ENCODE measurements at places on chromosomes 4 and X.

DNA sequence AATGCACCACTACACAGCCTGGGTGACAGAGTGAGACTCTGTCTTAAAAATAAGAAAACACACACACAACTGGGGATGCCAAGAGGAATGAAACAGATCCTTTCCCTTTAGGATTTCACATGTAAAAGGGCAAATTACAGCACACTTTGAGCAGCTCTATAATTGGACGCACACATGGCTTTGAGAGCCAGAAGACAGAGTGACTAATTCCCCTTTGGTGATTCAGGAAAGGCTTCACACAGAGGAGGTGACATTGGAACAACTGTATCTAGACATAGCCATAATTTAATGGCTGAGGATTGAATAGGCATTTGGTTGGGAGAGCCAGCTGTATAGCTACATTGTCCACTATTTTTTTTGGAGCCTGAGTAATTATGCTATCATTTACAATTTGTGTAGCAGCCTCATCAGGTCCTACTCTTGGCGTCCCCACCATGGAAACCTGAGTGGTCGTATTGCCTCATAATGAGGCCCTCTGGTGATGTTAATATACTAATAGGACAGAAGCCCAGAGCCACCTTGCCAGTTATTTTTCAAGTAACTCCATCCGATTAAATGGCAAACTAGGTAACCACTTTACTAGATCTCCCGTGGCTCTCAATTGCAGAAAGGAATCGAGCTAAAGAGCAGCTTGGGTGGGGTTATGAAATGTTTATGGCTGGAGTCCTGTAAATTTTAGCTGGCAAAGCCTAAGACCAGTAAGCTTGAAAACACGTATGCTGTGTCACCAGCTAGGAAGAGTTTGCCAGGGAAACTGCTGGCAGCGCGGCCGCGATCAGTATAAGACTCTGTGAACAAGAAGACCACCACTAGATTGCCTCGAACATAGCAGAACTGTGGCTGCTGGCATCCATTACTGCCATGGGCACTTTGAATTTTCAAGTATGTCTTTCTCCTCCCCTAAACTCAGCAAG lies 8.5 kb upstream of the PPEF1 start:
- no peak for DNase-seq

DNA sequence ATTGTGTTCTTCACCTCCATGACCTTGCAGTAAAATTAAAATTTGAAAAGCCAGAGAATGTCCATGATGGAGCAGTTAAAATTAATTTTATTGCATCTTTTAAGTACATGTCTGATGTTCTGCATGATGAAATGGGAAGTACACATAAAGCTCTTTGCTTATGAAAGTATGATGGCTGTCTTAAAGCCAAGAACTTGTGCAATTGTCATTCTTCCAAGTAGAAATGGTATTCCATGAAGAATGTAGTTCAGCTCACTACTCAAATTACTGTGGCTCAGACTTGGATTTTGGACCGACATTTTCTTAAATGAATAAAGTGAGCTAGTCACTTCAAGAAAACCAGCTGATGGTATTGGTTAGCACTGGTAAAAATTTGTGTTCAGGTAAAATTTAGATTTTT lies 161.7 kb upstream of the CXCL13 start:
- no peak for DNase-seq

- no peak for DNase-seq
Measured at GRCh38 chr4:133801883-133802282, 399.7 kb downstream of the PABPC4L start.

GRCh38 chr4:41655177-41655576 lies 93.3 kb downstream of the PHOX2B start:
- DNase-seq = peak; percentile 51

DNA sequence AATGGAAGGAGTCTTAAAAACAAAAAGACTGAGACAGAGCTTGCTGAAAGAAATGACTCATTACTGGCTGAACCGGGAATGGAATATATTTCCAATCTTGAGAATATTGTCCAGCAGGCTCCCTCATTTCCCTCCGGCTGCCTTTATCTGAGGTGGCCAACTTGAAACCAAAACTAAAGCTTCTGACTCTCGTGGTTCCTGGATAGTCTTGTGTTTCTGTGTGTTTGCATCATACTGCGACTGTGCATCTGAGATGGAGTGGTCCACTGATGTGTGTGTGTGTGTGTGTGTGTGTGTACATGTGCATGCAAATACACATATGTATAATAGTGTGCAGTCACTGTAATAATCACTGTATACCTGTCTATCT lies 145.6 kb upstream of the SCML1 start:
- DNase-seq = peak; percentile 71

DNA sequence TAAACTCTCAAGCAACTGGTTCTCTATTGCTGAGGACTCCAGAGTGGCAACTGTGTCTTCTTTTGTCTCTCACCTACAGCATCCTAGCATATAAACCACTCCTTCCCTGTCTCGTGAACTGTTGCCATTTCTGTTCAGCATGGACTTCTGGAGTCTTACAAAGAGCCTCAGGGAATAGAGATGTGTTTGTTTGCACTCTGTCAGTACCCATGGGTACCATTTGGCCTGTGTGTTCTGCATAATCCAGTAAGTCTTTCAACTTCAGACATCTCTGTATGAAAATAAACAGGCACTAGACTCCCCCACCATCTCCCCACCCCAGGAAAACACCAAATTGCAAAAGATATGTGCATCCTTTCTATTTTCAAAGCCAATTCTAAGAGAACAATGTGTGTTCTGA lies 1351.6 kb upstream of the PABPC4L start:
- DNase-seq = no peak

DNA sequence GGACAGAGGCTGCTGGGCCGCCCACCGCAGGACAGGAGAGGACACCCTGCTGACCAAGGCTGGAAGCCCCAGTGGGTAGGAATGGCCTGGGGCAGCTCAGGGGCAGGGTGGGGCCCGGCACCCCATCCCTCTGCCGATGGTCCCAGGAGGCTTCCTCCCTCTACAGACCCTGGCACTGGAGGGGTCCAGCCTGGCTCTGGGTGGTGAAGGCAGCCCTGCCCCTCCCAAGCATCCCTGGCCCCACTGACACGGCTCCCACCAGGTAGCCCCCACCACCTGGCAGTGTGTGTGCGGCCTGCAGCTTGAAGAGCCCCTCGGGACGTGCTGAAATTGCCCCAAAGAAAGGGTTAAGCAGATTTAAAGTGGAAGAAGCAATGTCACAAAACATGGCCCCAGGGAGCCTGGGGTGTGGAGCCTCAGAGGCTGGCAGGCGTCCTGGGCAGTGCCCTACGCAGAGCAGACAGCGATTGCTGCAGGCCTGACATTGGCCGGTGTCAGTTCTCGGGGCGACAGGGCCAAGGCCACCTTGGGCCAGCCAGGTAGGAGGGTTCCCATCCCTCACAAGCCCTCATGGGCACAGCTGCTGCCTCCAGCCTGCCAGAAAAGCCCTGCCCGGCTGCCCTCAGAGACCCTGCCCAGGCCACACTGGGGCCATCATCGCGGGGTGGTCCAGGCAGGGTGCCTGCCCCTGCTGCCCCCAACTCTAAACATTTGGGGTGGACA lies 80.5 kb downstream of the FAM53A start:
- DNase-seq = no peak

DNA sequence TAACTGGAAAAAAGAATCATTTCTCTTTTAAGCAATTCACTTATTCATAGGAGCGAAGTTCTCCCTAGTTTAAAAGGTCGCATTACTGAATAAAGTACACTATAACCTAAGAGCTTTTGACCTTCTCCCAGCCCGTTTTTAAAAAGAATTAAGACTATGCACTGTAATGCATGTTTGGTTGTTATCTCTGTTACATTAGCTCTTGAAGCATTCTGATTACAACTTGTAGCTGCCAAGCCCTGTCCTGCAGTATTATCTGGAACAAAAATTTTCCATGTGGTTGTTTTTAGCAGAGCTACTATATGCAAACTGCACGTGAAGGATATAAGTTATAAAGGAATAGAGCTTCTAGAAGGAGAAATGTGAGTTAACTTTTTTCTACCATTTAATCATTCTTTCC lies 8.1 kb downstream of the GAB1 start:
- no peak for DNase-seq

GRCh38 chr4:151643564-151643963 lies 117.2 kb downstream of the GATB start:
- no peak for DNase-seq

GRCh38 chrX:13180807-13181206 lies 136.4 kb upstream of the FAM9C start:
- peak; percentile 89 for DNase-seq

DNA sequence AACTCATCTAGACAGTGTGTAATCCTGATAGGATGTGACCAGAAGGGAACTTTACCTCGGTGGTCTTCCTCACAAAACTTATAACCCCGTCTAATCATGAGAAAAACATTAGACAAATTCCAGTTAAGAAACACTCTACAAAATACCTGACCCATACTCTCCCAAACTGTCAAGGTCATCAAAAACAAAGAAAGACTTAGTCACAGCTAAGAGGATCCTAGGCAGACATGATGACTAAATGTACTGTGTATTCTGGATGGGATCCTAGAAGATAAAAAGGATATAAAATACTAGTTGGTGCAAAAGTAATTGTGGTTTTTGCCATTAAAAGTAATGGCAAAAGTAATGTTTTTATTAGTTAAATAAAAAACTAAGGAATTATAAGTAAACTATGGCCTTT lies 81.6 kb downstream of the DTHD1 start:
- DNase-seq = peak; percentile 48

DNA sequence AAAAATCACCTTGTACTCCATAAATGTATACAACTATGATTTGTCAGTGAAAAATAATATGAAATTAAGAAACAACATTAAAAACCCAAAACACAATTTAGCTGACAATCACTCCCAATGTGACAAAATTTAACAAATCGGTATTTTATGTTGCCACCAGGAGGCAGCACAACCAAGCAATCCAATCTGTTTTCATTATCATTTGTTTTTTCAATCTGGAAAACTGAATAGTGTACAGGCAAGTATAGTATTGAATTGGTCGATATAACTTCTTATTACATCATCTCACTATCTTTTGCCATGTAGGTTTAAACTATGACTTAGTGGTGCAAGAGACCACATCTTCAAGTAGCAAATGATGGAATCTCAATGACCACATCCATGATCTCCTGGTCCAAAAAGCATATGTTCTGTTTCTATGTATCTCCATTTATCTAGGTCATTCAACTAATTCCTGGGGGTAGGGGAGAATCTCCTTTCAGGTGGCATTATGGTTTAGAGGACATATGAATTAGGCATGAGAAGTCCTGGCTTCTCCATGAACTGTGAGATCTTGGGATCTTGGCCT lies 112.9 kb upstream of the AGA start:
- peak; percentile 34 for DNase-seq

DNA sequence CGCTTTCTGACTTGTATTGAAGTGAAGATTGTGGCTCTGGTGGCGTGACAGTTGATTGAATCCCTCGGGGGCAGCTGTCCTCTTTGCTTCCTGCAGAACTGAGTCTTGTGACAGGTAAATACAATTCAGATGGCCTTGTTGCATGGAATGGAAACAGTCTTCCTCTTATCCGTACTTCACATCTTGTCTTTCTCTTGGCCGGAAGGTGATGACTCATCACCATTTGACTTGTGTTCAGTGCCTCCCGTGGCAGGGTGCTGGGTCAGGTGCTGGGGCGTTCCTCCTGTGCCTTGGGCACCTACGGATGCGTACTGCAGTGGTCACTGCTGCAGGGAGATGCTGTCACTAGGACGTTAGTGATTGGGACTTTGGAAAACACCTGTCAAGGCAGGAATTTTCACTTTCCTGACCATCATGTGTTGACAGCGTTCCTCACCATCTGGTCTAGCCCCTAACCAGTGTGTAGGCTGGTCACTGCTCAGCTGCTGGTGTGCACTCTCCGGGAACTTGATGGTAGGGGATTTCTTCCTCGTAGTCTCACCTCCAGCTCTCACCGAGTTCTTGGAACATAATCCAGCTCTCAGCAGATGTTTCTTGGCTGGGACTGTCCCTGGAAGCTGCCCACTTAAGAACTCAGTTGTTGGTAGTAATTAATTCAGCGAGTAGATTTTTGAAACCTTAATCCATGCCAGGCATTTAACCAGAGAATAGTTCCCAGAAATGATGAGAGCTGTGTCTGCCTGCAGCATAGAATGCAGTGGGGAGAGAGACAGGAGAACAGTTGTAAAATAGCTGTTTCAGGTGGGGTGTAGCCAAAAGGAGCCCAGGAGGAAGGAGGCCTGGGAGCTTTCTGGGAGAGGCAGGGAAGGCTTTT lies 7.2 kb downstream of the TBC1D14 start:
- no peak for DNase-seq

DNA sequence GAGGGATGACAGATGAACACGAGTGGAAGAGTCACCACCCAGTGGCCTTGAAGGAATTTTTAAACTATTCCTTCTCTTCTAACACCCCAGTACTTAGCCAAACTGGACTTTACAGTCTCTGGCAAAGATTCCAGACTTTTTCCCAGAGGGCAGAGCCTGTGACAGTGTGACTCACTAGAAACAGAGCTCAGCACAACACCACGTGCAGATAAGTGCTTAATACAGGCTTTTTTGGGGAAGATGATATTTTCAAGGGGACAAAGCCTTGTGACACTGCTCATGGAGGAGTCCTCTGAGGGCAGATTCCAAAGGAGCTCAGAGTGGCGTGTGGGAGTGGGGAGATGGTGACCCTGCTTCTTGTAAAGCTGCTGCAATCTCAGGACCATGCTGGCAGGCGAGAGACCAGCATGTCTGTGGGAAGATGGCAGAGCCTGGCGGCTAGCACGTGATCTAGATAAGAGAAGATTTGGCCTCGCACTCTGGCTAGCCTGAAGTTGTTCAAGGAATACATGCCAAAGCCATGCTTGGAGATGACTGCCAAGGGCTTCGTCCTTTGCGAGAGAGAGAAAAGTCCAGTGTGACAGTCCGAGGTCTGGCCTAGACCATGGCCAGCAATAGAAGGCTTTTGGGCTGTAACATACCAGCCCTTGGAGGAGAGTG lies 2.4 kb downstream of the RAB33A start:
- peak; percentile 25 for DNase-seq

- no peak for DNase-seq
Measured at GRCh38 chr4:97662133-97662532, 481.1 kb downstream of the STPG2 start.

GRCh38 chr4:7450775-7451433 lies 16.2 kb upstream of the PSAPL1 start:
- DNase-seq = no peak

DNA sequence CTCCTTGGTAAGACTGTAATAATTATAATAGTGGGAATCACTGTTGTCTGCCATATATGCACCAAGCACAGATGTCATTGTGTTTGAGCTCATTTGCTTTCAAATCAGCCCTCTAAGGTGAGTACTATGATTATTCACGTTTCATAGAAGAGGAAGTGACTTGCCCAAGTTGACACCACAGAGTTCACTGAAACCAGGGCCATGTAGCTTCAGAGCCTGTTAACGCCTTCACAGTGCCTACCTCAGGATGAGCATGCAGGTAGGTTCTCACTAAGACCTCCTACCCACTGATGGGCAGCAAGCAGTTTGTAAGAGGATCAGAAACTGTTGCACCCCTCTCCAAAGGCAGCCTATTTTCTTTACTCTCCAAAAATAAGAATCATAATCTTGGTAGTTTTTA lies 27.4 kb downstream of the TMPRSS11A start:
- no peak for DNase-seq

GRCh38 chrX:78748846-78749245 lies 1.3 kb downstream of the LPAR4 start:
- no peak for DNase-seq
